ENCODE measurements at places on chromosomes 2 and 18.

DNA sequence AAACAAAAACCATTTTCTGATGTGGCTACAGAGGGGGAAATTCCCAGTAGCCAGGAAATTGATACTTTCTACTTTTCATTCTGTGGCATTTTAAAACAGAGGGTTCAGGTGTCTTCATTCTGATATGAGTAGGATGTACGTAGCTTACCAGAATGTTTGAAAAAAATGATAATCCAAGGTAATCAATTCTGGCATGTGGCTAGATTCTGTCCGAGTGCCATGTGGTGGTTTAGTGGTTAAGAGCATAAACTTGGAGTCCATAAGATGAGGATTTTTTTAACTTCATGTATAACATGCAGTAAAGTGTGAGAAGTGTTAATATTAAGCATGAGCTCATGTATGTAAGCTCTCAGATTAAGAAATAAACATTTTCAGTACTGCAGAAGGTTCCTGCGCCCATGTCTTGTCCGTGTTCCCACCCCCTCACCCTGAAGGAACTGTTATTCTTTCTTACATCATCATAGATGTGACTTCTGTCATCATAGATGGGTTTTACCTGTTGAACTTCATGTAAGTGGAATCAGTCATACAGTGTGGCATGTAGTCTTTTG, 4.5 kb downstream of the B3GNT2 start:
- no peak for DNase-seq

GRCh38 chr2:199470672-199471442, 13.1 kb upstream of the SATB2 start:
- no peak for DNase-seq

DNA sequence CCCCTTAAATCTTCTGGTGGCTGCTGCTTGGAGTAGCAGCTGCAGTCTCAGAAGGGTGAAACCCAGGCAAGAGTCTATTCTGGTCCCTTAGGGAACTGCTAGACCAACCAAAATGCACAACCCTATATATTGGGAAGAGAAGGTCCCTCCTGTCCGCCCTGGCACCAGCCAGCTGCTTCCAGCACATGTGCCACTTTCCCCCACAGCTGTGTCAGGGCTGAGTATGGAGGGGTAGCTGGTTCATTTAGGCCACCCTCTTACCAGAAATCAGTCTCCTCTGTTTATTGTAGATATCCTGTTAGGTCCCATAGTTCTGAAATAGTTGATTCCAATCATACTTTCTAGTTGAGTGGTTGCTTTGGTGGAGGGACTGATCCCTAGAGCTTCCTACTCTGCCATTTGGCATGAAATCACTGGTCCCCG, 68.9 kb downstream of the BIRC6 start:
- DNase-seq, result peak; percentile 53

GRCh38 chr18:62539284-62540165, 16.7 kb downstream of the ZCCHC2 start:
- no peak for DNase-seq

DNA sequence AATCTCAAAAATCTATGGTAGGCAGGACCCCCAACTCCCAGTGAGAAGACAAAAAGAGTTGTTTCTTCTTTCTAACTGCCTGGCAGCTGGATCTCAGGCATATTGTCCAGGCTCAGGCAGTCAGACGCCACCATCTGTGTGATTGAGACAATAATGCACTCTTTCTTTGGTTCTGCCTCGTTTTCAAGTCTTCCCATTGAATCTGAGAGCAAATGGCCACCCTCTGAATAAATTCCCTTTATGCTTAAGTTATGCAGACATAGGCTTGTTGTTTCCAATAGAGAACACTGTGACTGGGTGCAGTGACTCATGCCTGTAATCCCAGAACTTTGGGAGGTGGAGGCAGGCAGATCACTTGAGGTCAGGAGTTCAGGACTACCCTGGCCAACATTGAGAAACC, 15.3 kb upstream of the CD207 start:
- DNase-seq, result no peak

GRCh38 chr18:9506046-9506792, 30.9 kb downstream of the RALBP1 start:
- no peak for DNase-seq

GRCh38 chr18:524466-524865, 24.0 kb upstream of the COLEC12 start:
- DNase-seq, result peak; percentile 66

DNA sequence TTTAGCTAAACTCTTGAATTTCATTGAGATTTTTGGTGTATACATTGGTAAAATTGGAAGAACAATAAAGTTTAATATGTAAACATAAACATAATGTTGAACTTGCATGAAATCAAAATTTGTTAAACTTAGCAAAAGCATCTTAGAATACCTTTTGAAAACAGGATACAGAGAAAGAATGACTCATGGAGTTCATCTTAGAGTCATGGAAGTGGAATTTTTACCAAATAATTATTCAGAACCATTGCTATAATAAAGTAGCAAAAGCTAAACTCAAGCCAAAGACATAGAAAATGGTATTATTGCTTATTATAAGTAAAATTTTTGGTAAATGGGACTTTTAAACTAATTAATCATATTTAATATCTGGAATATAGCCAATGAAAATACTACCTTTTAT, 841.6 kb upstream of the SLC39A10 start:
- peak; percentile 71 for DNase-seq

- no peak for DNase-seq
Measured at GRCh38 chr18:70671889-70672565, 383.2 kb downstream of the SOCS6 start.

DNA sequence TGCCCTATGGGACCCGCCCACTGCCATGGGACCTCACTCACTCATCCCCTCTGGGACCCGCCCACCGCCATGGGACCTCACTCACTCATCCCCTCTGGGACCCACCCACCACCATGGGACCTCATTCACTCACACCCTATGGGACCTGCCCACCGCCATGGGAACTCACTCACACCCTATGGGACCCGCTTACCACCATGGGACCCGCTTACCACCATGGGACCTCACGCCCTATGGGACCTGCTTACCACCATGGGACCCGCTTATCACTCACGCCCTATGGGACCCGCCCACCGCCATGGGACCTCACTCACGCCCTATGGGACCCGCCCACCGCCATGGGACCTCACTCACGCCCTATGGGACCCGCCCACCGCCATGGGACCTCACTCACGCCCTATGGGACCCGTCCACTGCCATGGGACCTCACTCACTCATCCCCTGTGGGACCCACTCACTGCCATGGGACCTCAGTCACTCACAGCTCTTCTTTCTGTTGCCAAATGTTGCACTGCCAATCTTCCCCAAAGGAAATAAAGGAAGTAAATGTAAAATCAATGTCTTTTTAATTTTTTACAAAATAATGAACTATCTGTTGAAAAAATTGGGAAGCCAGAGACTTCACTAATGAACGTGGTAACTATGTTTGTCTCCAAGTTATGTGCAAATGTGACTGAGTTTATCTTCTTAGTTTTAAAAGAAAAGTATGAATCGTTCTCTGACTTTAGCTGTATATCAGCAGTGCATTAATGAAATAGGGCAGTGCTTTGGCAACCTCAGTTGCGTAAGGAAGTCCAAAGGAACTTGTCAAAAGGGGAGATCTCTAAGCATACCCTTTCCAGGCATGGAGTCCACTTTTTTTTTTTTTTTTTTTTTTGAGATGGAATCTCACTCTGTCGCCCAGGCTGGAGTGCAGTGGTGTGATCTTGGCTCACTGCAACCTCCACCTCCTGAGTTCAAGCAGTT, 101.5 kb upstream of the MGAT5 start:
- DNase-seq, result no peak

GRCh38 chr2:167424803-167425755, 536.8 kb downstream of the XIRP2 start:
- no peak for DNase-seq

GRCh38 chr2:233513953-233514655, 52.5 kb downstream of the USP40 start:
- DNase-seq, result no peak

- no peak for DNase-seq
Measured at GRCh38 chr2:4674007-4674406, 970.6 kb downstream of the DCDC2C start.

DNA sequence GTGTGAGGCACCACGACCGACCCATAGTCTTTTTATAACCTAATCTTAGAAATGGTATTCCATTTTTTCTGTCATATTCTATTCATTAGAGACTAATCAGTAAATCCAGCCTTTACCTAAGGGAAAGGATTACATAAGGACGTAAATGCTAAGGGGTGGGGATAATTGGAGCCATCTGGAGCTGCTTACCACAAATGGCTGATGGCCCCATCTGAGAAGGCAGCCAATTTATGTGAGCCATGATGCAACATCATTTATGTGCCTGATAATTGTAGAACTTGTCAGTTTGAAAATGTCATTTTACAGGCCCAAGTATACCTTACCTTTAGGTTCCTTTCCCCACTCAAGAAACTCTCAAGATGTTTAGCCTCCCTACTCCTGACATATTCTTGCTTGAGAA, 44.0 kb downstream of the ARHGEF33 start:
- no peak for DNase-seq

DNA sequence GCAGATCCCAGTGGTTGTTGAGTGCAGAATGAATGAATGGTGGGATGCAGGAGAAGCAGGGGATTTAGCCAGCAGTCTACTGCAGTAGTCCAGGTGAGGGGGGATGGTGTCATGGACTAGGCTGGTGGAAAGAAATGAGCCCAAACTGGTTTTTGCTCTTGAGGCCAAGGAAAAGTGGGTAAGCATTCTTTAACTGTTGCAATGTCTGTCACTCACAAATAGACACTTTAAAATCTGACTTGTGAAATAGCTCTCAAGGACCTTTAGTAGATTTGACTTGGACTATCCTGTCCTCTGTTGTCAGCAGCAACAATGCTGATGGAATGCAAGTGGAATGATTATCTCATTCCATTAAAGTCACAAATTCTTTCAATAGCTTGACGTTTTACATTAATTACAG, 37.5 kb upstream of the STK17B start:
- DNase-seq, result no peak

DNA sequence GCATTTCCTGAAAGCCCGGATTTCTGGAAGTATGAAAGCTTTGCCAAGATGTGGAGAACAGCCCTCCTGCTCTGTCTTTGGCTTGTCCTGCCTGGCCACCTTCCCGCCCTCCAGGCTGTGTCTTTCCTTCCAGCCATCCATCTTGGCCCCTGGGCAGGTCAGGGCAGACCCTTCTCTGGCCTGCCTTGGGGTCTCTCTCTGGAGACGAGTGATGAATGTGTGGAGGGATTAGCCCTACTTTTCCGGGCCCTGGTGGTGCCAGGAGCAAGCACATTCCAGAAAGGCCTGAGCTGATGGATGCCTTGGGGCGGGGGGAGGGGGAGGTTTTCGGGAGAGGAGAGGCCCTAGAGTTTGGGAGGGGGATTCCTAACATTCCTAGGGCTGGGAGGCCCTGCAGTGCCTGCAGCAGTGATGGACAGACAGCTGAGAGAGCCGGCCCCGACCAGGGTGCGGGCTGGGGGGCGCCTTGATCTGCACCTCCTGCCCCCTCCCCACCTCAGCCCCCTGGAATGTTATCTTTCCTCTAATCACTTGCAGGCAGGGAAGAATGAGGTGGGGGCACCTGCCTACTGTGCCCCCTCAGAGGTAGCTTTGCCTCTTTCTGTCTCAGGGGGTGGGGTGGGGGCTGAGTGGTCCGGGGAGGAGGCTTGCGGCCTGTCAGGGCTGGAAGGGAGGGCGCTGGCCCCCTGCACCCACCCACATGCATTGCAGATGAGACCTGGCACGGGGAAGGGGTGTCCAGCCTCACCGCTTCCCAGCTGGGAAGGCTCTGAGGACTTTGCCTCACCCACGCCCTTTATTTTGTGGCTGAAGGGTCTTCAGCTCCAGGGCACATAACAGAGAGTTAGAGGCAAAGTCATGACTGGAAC, 156.2 kb downstream of the DDX1 start:
- no peak for DNase-seq

GRCh38 chr2:102340778-102341177, 14.8 kb upstream of the IL18R1 start:
- no peak for DNase-seq

DNA sequence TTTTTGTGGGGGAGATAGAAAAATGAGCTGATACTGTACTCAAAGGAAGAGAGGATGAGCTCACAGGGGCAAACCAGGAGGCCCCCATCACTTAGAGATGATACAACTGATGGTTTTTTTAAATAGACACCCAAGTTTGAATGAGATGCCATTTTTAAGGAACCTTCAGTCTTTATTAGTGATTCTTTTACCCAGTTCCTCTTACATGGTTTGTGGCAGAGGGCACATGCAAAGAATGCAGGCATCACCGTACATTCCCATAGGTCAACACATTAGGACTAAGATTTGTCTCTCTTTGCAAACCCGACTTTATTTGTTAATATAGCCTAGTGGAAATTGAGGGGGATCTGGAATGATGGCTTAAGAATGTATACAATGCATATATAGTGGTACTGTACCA, 250.9 kb downstream of the ASXL3 start:
- no peak for DNase-seq

DNA sequence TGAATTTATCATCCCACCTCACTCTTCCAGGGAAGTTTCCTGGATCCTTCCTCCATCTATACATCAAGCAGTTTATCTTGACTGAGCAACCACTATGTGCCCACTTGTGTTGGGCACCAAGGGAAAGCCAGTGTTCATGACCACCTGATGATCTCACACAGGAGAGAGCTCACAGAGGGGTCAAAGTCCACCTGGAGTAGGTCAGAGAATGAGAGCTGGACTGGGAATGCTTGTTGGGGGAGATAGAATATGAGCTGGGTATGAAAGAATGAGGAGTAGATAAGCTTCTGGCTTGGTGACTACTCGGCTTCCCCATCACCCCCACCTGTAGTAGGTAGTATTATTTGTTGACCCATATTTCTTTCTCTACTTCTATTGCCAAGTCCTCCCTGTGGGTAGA, 72.2 kb upstream of the CYRIA start:
- DNase-seq, result no peak

- DNase-seq, result no peak
Measured at GRCh38 chr2:221437056-221437455, 135.0 kb downstream of the EPHA4 start.

DNA sequence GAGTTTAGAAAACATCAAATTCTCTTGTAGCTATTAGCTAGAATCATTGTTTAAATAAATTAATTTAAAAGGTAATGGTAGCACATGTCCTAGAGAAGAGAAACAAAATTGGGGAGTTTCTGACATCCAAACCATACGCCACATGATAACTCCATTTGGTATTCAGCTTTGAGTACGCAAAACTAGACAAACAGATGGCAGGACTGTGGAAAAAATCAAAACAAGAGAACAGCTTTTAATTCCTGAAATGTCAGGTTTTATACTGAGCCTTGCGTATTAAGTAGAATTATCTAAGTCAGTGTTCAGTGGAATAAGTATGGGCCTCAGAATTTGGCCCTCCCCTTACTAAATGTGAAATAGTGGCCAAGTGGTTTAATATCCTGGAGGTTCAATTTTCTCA, 82.4 kb upstream of the PDE1A start:
- DNase-seq, result no peak
